ENCODE measurements at places on chromosomes 4 and X.

- no peak for DNase-seq
Observed at GRCh38 chr4:107468156-107468555, 251.9 kb downstream of the PAPSS1 start.

DNA sequence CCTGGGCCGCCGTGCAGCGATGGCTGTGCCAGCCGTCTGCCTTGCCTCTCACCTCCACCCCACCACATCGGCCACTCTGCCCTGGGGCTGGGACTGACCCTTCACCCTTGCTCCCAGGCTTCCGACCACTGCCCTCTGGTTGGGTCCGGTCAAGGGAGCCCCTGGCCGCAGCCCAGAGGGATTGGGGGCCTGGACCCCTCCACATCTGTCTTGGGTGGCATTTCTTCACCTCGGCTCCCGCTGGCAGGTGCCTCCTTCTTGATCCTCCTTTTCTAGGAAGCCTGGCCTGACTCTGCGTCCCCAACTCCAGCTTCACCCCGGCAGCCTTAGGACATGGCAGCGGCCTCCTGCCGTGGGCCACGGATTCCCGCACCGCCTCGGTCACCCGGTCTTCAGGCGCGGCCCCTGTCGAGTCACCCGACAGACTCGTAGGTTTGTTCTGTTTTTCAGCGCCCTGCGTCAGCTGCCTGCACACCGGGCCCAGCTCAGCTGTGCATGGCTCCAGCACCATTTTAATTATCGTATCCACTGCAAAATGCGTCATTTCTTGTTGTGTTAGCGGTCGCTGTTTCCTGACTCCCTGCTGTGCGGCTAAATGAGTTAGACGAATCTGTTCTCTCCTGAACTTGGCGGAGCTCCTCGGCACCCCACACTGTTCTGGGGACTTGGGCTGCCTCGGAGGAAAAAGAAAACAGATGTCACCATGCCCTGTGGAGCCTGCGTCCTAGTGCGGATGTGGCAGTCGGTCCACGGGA lies 124.0 kb downstream of the FAM53A start:
- DNase-seq = no peak

DNA sequence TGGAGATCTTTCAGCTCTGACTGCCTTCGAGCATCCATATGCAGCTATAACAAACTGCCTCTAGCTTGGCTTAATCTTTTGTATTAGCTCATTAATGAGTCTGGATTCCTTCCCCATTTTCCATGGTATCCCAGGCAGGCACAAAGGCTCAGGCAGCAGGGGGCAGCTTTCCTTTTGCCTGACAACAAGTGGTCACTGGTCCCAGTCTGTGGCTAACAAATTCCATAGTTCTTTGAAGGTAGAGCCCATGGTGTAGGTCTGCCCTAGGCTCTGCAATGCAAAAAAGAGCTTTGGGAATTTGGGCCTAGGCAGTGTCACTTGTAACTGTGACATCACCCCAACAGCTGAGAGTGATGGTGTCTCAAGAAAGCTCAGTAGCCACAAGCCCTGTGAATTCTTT lies 234.4 kb upstream of the GPC4 start:
- no peak for DNase-seq

DNA sequence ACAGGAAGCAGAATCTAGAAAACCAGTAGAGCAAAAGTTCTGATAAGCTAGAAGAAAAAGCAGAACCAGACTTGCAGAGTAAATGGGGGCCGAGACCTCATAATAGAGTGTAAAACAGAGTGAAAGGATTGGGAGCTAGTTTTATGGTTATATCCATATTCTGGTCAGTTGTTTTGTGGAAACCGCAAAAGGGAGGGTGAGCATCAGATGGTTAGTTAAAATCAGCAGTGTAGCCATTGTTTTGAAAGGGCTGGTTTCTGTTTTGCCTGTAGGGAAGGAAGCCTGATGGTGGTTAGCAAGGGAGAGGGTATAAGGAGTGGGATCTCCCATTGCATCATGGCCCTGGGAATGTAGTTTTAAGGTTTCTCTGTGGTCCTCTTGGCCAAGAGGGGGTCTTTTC lies 17.2 kb upstream of the CCNI start:
- no peak for DNase-seq

DNA sequence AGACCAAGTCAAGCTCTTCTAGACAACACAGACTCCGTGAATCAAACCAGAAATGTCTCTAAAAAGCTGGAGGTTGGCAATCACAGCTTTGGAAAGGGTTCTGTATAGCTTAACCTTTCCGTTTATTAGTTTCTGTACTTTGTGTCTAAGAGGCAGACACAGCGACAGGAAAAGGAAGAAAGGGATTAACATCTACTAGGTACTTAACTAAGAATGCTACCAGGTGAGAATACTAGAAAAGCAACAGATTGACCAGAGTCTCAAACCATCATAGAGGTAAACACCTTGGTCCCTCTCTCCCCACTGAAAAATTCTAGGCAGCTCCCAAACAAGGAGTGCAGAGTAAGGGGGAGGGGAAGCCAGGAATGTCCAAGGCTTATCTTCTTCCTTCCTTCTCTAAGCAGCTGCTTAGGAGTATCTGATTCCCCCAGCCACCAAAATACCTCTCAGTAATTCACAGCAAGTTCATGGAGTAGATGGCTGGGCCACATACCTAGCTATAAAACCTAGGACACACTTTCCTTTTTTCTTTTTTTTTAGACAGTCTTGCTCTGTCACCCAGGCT lies 80.8 kb downstream of the APBB2 start:
- DNase-seq = no peak

DNA sequence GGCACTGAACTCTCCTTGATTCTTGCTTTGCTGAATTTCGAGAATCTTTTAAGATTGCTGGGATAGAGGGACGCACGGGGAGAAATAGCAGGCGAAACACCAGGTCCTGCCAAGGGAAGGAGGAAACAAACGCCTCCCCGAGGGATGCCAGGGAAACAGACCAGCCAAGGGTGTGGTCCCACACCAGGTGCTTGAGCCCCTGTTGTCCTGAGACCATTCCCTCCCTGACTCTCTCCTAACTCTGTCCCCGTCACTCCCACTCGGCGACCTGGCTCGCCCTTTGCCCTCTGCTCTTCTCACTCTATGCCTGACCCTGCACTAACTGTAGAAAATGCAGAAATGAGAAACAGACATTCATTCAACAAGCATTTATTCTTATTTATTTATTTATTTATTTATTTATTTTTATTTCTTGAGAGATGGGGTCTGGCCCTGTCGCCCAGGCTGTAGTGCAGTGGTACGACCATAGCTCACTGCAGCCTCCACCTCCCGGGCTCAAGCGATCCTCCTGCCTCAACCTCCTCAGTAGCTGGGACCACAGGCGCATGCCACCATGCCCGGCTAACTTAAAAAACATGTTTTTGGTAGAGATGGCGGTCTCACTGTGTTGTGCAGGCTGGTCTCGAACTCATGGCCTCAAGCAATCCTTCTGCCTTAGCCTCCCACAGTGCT lies 16.2 kb downstream of the CTAG1B start:
- DNase-seq = no peak

DNA sequence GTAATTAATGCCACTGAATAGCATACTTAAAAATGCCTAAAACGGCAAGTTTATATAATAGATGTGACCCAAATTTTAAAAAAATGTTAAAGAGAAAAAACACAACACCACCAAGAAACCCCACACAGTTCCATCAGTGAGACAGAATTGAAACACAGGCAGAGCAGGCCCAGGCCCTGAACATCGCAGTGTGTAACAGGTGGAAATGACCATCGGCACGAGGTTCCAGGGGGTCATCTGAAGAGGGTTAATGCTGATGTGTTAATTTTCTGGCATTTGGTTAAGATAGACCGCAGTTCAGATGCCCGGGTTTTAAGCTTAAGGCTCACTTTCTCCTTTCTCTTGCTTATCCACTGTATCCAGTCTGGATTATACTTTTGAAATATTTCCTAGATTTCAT lies 66.8 kb downstream of the ANAPC4 start:
- no peak for DNase-seq

GRCh38 chrX:2819345-2820135 lies 9.2 kb upstream of the GYG2 start:
- no peak for DNase-seq

GRCh38 chr4:66820681-66821080 lies 724.6 kb downstream of the CENPC start:
- no peak for DNase-seq

DNA sequence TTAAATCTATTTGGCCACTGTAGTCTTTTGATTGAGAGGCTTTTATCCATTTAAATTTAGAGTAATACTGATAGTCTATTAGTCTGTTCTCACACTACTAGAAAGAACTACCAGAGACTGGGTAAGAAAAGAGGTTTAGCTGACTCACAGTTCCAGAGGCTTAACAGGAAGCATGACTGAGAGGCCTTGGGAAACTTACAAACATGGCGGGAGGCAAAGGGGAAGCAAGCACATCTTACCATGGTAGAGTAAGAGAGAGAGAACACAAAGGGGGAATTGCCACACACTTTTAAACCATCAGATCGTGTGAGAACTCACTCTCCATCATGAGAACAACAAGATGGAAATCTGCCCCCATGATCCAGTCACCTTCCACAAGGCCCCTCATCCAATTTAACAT lies 410.9 kb downstream of the PDGFC start:
- no peak for DNase-seq

- DNase-seq = no peak
Observed at GRCh38 chr4:87120010-87120409, 100.4 kb downstream of the KLHL8 start.

- no peak for DNase-seq
Observed at GRCh38 chrX:37912777-37913176, 65.4 kb upstream of the DYNLT3 start.
